Brain pericyte (primary cell): ENCODE measurements at places on chromosomes 13 and 19.

GRCh38 chr19:51521781-51522180 lies 9.7 kb downstream of the SIGLEC6 start:
- DNase-seq = no peak

DNA sequence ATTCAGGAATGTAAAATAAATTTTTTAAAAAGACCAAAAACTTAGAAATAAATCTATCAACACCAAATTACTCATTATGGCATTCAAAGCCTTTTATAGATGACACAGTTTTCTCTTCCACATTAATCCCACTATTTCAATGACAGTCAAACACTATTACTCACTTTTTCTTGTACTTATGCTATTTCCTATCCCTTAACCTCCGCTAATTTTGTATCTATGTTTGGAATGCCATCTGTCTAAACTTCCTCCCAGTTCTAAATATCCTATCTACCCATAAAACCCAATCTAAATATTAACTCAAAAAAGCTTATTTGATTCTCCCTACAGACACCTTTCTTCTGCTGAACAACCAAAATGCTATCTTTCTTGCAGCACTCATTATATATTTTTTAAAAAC lies 203.5 kb downstream of the ENOX1 start:
- no peak for DNase-seq

DNA sequence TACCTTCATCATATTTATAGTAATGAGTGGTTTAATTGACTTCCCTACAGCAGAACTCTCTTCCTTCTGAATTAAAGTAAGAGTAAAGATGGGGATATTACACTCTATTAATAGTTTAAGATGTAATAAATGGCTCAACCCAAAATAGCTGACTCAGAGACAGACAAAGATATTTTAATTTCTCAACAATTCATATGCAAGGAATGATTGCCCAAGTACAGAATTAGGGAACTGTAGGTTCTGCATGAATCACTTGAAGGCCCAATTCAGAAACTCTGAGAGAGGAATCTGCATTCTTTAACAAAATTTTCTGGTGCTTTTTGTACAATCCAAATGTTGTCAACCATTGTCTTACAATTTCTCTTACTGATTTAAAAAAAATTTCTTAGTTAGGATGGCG lies 42.9 kb upstream of the PCDH9 start:
- no peak for DNase-seq

DNA sequence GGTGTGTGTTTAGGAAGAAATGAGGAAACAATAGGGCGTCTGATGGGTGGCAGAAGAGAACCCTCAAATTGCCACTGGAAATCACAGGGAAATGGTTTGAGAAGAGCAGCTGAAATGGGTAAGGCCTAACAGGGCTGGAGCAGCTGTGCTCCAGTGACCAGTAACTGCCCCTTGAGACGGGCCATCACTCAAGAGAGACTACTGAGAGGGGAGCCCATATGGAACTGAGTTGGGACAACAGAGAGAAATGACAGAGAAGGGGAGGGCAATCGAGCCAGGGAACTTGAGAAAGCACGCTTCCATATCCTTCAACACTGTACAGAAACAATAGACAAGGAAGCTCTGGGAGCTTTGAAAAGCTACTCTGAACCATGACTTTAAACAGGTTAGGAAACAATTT lies 175.2 kb upstream of the RNF113B start:
- DNase-seq = no peak

- DNase-seq = no peak
Observed at GRCh38 chr13:99057310-99057975, 79.6 kb upstream of the DOCK9 start.

GRCh38 chr13:32446773-32447465 lies 19.0 kb upstream of the N4BP2L1 start:
- DNase-seq = no peak

DNA sequence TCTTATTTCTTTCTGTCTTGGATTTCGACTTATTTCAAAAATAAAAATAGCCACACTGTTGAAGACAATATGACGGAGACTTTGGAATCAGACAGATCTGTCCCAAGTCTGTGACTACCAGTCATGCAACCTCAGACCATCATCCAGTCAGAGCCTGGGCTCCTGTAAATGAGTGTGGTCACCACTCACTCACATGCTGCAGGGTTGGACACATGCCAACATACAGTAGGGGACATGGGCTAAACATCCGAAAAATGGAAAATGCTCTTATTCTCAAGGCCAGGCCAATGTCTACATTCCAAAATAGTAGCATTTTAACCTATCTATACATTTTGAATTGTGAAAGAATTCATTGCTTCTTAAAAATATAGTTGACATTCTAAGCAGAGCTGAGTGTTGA lies 75.5 kb upstream of the EDNRB start:
- no peak for DNase-seq

- DNase-seq = no peak
Observed at GRCh38 chr13:104163866-104164630, 1097.8 kb upstream of the SLC10A2 start.

- DNase-seq = no peak
Observed at GRCh38 chr13:33326246-33326645, 40.7 kb upstream of the STARD13 start.

GRCh38 chr19:36939153-36939552 lies 23.0 kb downstream of the ZNF568 start:
- DNase-seq = no peak

- no peak for DNase-seq
Observed at GRCh38 chr13:105957769-105958438, 577.6 kb downstream of the EFNB2 start.

DNA sequence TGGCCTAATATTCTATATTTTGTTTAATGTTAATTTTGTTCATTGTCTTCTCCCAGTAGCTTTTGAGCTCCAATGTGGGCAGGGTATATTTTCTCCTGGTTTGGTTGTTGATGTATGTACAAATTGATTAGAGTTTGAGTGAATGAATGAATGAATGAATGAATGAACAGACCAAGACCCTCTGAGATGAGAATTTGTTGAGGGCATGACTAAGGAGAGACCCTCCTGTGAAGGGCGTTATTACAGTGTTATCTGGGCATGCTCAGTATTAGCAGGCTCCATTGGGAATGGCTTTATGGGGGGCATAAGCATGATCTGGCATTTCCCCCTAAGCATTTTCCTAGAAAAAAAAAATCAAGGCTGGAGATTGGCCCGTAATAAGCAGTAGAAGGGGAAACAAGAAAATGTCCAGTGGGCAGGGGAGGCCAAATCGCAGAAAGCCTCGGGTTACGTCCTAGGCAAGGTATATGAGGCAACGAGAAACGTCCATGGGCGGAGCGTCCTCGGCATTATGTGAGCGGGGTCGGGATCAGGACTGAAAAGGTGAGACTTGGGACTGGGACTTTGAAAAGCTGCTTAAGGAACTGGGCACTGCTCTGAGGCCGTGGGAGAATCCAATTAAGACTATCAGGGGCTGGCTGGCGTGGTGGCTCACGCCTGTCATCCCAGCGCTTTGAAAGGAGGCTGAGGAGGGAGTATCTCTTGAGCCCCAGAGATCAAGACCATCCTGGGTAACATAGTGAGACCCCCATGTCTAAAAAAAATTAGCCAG lies 904 bp upstream of the ARHGAP33 start:
- DNase-seq = no peak

DNA sequence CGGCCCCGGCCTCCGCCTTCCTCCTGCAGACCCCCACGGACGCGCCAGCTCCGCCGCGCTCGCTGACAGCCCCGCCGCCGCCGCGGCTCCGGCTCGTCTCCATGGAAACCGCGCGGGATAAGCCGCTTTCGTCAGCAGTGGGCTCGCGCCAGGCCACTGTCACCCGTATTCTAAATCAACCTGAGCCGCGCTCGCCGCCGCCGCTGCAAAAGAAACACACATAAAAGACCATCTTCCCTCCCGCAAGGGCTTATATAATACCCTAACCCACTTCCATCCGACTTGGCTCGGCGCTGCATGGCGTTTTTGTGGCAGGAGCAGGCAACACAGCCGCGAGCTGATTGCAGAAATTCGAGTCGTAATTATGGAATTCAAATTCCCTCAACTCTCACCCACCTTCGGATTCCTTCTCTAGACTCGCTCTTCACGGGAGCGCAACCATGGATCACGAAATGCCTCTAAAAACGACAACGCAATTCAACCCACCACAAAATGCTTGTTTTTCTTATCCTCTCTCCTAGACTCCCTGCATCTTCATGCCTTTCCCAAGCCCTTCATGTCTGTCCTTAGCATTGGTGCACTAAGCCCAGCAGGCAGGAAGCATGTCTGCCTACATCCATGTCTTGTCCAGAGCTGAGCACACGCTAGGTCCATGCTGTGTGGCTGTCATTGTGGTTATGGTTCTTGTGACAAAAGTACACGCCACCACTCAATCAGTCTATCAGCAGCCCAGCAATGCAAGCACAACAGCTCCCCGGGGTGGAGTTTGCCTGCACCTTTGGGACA lies at the start of gene AMER2:
Gene AMER2 (minus strand): TSS at position 772 of the 786 bp plus-strand sequence. CDS start 669 bp downstream, at position 103.
- DNase-seq = no peak

DNA sequence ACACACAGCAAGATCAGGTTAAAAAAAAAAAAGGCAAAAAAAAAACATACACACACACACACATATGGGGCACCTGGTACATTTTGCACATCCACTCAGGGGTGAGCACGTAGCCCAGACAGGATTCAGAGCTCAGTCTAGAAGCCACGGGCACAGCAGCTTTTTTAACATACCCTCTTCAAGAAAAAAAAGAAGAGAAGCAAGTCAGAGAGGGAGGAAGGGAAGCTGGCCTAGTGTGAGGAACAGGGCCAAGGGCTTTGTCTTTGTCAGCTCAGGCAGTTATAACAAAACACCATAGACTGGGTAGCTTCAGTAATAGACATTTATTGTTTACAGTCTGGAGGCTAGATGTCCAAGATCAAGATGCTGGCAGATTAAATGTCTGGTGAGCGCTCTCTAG lies 2.3 kb upstream of the TPM4 start:
- DNase-seq = no peak

GRCh38 chr19:2062389-2062729 lies 11.3 kb upstream of the MKNK2 start:
- no peak for DNase-seq

- no peak for DNase-seq
Observed at GRCh38 chr19:37492213-37492612, 14.5 kb upstream of the ZNF793 start.

DNA sequence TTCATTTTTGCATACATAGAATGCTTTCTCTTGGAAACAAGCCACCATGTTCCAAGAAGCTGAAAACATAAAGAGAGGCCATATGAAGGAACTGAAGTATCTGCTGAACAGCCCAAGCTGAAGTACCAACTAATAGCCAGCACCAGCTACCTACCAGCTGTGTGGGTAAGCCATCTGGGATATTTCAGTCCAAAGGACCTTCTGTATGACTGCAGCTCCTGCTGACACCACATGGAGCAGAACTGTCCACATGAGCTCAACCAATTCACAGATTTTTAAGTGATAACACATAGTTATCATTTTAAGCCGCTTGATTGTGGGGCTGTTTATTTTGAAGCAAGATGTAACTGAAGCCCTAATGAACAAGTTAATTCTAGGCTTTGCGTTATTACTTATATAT lies 621.1 kb upstream of the KLHL1 start:
- DNase-seq = no peak

GRCh38 chr13:104936304-104936703 lies 1599.2 kb downstream of the EFNB2 start:
- no peak for DNase-seq

DNA sequence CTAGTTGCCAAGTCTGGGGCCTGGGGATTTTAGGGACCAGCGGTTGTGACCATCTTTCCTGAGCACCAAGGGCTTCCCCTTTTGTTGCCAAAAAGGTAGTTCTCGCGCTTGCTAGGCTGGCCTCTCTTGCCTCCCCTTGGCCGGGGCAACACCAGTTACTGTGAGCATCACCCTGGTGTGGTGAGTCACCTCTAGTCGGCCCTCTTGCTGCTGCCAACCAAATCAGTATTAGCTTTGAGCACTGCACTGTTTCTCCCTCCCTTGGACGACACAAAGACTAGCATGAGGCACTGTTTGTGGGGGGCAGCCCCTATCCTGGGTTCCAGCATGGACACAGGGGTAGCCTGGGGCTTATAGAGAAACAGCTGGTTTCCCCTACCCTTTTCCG lies 6.9 kb downstream of the SYDE1 start:
- no peak for DNase-seq

GRCh38 chr13:106259928-106260327 lies 275.5 kb downstream of the EFNB2 start:
- DNase-seq = no peak

GRCh38 chr13:35025314-35025713 lies 83.2 kb downstream of the NBEA start:
- no peak for DNase-seq

- DNase-seq = no peak
Observed at GRCh38 chr19:31015778-31016177, 333.5 kb downstream of the TSHZ3 start.

DNA sequence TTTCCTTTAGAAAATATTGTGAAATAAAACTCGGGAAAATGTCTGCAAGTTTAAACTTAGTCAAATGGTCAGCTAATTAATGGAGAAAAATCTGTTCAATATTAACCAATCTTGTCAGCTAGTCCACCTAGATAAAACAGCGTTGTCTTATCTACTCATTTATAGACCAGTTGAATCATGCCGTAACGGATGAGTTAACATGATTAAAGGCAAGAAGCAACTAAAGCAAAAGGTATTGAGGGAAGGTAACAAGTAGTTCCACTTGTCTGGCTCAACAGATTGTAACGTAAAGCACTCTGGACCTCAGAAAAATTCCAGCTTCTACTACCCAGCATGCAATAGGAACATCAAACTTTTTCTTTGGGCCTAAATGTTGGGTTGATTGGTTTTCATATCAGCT lies 958.2 kb downstream of the DIAPH3 start:
- no peak for DNase-seq

DNA sequence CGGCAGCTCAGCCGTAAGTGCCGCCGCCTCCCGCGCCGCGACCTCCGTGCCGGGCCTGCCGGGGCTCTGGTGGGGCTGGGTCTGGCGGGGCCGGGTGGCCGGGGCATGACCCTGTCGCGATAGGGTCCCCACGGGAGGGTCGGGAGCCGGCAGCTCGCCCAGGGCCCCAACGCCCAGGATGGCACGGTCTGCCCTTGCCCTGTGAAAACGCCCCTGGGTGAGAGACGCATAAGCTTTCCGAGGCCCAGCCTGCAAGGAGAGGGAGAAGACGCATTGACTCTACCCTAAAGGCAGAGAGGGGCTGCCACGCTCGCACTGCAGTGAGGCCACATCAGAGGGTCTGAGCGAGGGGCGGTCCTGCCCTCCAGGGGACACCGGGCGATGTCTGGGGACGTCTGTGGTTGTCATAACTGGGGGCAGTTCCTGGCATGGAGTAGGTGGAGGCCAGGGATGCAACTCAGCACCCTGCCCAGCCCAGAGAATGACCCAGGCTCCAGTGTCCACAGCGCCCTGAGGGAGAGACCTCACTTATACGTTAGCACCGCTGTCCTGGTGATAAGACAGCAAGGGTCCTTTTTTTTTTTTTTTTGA lies 539 bp downstream of the ZNF554 start:
- no peak for DNase-seq

DNA sequence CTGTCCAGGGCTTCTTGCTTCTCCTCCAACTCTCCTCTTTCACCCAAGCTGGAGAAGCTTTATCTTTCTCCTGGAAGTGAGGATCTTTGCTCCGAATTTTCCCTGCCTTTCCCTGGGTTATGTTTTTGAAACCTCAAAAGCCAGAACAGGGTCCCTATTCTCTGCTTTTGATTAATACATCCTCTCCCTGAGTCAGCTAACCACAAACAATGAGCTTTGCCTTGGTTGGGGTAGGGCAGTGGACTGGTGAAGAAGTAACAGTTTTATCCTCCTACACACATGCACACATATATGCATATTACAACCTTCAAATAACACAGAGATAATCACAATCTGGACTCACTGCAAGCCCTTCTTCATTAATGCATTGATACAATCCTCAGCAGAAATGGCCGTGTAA lies 44.6 kb downstream of the DLEU7 start:
- DNase-seq = no peak

- DNase-seq = no peak
Observed at GRCh38 chr13:40096357-40096901, 441.0 kb downstream of the COG6 start.
